Bronchial epithelial cell (primary cell): ENCODE measurements at places on chromosomes 3 and 15. TPM values are rescaled to one million over a fixed set of nuclear protein-coding genes. Genes with fewer than 3 reads are reported as not detected.

CRYBG3 gene
- 13.4 and 17.7 TPM in 2 replicates for total RNA-seq

ACAN gene
- total RNA-seq, result not detected in 2 replicates

ACAA1 gene
- total RNA-seq, result 54.2 and 82.2 TPM in 2 replicates

LARP6 gene
- 41.1 and 42.1 TPM in 2 replicates for total RNA-seq

ARRDC4 gene
- total RNA-seq, result 3.9 and 80.6 TPM in 2 replicates

ENTPD3 gene
- 8.4 and 18.1 TPM in 2 replicates for total RNA-seq

ZMYND10 gene
- 0.13 and 0.53 TPM in 2 replicates for total RNA-seq

ANKRD63 gene
- not detected in 2 replicates for total RNA-seq

GPR156 gene
- total RNA-seq, result under 0.01 and 0.13 TPM in 2 replicates

ISLR2 gene
- not detected in 2 replicates for total RNA-seq

MORF4L1 gene
- total RNA-seq, result 216 and 296 TPM in 2 replicates

CAPN3 gene
- total RNA-seq, result 2.1 and 3.2 TPM in 2 replicates

RPL32 gene
- total RNA-seq, result 2,605 and 2,954 TPM in 2 replicates

GOLGA8T gene
- total RNA-seq, result 0.13 TPM in 1 of 2 replicates, not detected in the other

SLC6A20 gene
- total RNA-seq, result 0.13 TPM in 1 of 2 replicates, not detected in the other

CPNE9 gene
- not detected in 2 replicates for total RNA-seq

ANKUB1 gene
- 0.26 and 2.1 TPM in 2 replicates for total RNA-seq

PCNP gene
- 167 and 178 TPM in 2 replicates for total RNA-seq

ETV5 gene
- total RNA-seq, result 12.9 and 14.0 TPM in 2 replicates

ACP3 gene
- 1.6 and 7.0 TPM in 2 replicates for total RNA-seq

STRA6 gene
- 0.26 TPM in 2 replicates for total RNA-seq

CHAC1 gene
- 24.7 and 59.8 TPM in 2 replicates for total RNA-seq

SLC12A8 gene
- total RNA-seq, result 10.9 and 19.2 TPM in 2 replicates

ADGRG7 gene
- total RNA-seq, result under 0.01 TPM in 1 of 2 replicates, not detected in the other

HYAL1 gene
- 7.1 and 8.3 TPM in 2 replicates for total RNA-seq

DUOXA2 gene
- total RNA-seq, result 0.13 TPM in 1 of 2 replicates, not detected in the other

CCDC54 gene
- not detected in 2 replicates for total RNA-seq

ALPK3 gene
- total RNA-seq, result 0.26 TPM in 2 replicates

TMEM212 gene
- not detected in 2 replicates for total RNA-seq

ADPRH gene
- total RNA-seq, result 0.53 and 2.7 TPM in 2 replicates

SI gene
- total RNA-seq, result not detected in 2 replicates

EPHA3 gene
- total RNA-seq, result under 0.01 TPM in 2 replicates

APOD gene
- total RNA-seq, result 0.77 and 3.9 TPM in 2 replicates

CYP1A2 gene
- total RNA-seq, result not detected in 2 replicates

GP9 gene
- total RNA-seq, result not detected in 2 replicates

MAPKBP1 gene
- 12.9 and 17.9 TPM in 2 replicates for total RNA-seq

PEAK1 gene
- 3.7 and 10.0 TPM in 2 replicates for total RNA-seq

SNX1 gene
- total RNA-seq, result 26.4 and 28.7 TPM in 2 replicates

RAB6B gene
- under 0.01 and 0.13 TPM in 2 replicates for total RNA-seq

CAMK2N2 gene
- total RNA-seq, result not detected in 2 replicates

P2RY1 gene
- 13.7 and 24.5 TPM in 2 replicates for total RNA-seq

CPA3 gene
- not detected in 2 replicates for total RNA-seq

STRIT1 gene
- total RNA-seq, result not detected in 2 replicates

DISP2 gene
- total RNA-seq, result under 0.01 TPM in 1 of 2 replicates, not detected in the other

TAGLN3 gene
- 0.77 and 1.8 TPM in 2 replicates for total RNA-seq

LRRIQ4 gene
- not detected in 2 replicates for total RNA-seq

CCR3 gene
- total RNA-seq, result under 0.01 TPM in 1 of 2 replicates, not detected in the other

EPHA6 gene
- total RNA-seq, result 0.26 and 0.64 TPM in 2 replicates

SCN11A gene
- not detected in 2 replicates for total RNA-seq

ITGA11 gene
- total RNA-seq, result 0.53 TPM in 1 of 2 replicates, not detected in the other

ATP13A5 gene
- 0.13 TPM in 1 of 2 replicates, not detected in the other for total RNA-seq

GPR62 gene
- not detected in 2 replicates for total RNA-seq
